Omental fat pad (tissue), 4 donors: ENCODE measurements at places on chromosomes 13 and 19.

DNA sequence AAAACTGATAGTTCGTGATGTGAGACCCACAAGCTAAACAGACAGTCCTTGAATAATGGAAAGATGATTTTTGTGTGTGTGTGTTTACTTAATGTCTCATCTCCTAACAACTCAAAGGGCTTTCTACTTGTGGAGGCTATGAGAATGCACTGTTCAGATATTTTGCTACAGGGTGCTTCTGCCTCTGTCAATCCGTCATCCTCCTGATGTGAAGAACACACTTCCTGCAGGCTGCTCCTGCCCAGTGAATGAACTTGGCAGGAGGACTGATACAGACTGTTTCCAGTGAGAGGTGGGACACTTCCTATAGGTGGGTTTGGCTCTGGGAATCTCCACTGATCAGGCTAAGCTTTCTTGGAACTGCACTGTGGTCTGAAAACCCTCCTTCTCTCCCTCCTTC is 168.4 kb upstream of the STARD13 start:
- DNase-seq: no peak

DNA sequence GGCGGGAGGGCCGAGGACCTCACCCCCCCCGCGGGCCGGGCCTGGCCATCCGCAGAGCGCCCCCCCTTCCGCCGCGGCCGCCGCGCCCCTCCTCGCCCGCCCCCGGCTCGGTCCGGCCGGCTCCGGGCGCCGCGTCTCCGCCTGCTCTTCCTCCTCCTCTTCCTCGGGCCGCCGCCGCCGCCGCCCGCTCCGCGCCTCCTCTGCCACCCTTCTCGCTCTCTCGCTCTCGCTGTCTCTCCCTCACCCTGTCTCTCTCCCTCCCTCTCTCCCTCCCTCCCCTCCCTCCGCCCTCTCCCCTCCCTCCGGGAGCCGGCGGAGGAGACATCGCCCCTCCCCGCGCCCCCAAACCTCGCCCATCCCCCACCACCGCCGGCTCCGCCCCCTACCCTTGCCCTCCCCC is at the start of gene SHANK1:
Gene SHANK1, minus strand, starts transcription at position 237 of the 400 bp plus-strand sequence. CDS start 2,883 bp downstream, outside the sequence.
- DNase-seq: no peak

- no peak for DNase-seq
These were observed 4.5 kb upstream of the SIGLEC9 start for GRCh38 chr19:51120160-51120559.

DNA sequence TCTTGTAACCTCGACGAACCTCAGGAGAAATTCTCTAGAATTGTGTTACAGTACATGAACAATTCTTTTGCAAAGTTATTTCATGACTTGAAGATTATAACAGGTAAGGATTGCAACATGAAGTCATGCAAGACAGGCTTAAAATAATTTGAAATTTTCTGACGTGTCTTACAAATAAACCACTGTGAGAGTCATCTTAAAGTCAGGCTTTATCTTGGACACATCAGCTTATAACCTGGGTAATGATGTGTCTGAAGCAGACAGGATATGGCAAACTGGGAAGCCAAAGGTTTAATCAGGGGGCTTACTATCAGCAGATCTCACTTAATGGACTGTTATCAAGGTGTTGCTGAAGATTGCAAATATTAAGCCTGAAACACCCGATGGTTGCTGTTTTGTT is 407.8 kb downstream of the KLF5 start:
- DNase-seq: no peak

- no peak for DNase-seq
These were observed 2.6 kb downstream of the HSH2D start for GRCh38 chr19:16146112-16146511.

DNA sequence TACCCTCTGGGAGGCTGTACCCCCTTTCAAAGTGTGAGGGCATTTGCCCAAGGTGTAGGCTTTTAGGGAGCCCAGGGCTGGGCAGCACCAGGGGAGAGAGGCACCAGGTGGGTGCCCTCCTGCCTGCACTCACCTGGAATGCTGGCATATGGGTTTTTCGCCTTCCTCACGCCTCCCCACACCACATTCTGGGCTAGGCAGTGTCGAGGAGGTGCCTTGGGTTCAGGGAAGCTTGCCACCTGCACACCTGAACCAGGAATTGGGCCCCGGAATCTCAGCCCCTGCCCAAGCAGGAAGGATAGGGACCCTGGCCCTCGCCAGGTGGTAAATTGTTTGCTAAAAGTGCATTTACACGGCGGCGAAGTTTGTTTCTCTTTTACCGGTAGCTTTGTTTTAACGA is 5.1 kb upstream of the TSHZ3 start:
- no peak for DNase-seq

DNA sequence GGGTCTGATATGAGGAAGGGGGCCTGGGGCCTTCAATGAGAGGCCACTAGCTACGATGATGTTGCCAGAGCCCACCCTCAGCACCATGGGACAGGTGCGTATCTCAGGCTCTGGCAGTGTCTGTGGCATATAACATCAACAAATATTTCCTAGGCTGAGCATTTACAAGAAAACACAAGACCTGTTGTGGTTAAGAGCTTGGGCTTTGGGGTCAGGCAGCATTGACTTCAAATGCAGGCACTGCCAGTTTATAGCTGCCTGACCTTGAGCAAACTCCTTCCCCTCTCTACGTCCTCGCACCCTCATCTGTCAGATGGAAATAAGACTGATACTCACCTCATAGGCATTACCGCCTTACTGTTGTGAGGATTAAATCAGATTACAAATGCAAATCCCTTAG is 156.0 kb downstream of the KATNAL1 start:
- no peak for DNase-seq

DNA sequence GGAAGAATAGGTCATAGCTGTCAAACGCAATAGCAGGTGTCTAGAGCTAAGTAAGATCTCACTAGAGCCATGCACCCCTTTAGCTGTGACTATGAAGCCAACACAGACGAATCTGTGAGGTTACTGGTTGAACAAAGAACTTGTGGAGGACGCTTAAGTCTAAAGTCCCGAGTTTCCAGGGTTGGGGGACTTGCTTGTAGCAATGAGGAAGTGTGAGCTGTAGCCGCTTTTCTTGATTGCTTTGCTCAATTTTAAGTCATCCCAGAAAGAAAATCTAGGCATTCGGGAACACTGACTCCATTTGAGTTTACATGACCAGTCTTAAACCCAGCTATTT is 1.6 kb downstream of the GPC5 start:
- DNase-seq: no peak

- DNase-seq: no peak
These were observed 19.8 kb downstream of the ZNF586 start for GRCh38 chr19:57789288-57789687.

DNA sequence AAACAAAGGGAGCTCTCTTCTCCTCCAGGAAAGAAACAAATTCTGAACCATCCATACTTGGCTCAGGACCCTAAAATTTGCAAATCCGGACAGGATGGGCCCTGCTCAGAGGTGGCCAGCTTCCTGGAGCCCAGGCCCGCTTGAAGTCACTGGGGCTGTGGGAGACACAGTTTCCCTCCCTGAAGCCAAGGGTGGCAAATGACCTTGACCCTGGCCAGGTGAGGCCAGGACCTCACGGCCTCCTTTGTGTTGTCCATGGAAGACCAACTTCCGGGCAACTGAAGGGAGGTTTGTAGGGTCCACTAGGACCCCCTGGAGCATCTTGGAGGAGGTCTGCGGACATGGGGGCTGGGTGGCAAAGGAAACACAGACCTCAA is 5.5 kb downstream of the NANOS3 start:
- no peak for DNase-seq

DNA sequence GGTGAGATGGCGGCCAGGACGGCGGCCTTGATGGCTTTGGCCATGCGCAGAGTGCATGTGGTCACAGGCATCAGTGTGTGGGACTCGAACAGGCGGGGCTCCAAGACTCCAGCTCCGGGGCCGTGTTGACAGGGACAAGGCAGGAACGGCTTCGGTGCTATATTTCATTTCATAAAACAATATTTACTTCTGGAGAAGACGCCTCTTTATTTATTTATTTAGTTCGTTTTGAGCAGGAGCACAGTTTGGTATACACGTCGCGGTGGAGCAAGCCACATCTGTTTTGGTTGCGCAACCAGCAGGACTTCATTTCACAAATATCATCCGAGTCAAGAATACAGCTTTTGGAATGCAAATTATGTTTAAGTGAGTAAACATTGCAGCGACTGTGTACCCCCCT is 166.7 kb upstream of the TSHZ3 start:
- DNase-seq: no peak

DNA sequence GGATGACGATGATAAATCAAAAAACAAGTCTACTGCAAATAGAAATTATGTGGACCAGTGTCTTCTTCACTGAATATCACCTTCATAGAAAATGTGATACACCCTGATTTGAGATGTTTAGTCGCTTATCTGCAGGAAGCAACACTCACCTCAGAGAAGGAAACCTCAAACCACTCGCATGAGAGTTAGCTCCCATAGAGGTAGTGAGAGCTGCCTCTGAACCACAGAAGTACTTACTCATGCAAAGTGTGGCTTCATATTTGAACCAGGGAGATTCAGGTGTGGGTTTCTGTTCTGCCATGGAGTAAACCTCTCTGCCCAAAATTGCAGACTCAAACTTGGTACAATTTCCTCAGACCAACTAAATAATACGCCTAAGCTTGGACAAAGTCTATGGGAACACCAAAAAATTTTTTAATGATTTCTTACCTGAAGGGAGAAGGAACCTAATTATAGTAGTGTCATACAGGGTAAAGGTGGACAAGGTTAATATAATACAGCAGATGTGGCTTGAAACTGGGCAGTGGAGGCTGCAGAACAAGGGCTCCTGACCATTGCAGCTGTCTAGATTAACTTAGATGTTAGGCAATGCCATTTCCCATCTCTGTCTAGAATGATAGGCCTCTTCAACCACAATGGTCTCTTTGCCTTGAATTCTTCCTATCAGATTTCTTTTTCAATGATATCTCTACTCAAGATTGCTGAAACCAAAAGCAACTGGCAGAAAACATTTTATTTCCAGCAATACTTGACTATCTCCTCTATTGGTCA is 29.6 kb upstream of the RCBTB2 start:
- no peak for DNase-seq

GRCh38 chr19:51701468-51702100 is 8.5 kb downstream of the SPACA6 start:
- DNase-seq: peak; percentile 18

DNA sequence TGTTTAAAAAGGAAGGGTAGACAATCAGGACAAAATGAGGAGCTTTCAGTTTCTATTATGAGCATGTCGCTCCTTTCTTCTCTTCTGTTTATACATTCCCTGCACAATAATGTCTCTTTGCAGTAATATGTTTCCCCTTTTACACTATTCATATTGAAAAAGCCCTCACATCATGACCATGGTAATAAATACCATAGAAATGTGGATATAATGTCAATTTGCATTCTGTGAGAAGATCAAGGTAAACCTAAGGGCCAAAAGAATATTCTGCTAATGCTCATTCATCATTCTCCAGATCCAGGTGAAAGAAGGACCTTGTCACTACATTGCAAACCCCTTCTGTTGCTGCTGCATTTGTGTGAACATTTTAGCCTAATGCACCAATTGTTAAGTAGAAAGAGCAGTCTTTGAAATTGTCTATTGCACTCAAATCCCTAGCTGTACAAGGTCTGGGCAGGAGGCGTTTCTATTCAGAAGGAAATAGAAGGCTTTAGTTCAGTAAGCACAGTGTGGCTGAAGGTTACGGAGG is 117.6 kb upstream of the SOX21 start:
- no peak for DNase-seq

GRCh38 chr19:30742406-30742938 is 370.3 kb downstream of the ZNF536 start:
- DNase-seq: no peak

DNA sequence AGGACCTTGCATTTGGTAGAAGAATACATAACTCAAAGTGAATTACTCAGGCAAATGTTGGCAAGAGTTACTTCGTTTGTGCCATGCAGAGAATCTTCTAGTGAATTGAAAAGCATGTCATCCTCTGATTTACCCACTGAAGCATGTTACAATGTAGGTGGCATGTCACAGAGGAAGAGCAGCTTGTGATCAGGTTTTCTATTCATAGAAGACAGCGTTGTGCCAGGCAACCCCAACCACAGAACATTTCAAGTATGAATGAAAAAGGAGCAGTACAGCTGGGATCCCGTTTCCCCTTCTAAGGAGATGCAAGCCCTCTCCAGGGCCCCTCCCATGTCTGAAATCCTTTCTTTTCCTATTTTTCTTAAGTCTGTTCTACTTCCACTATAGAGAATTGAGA is 6.0 kb upstream of the KATNAL1 start:
- DNase-seq: no peak

- DNase-seq: no peak
These were observed 225.8 kb downstream of the GGACT start for GRCh38 chr13:100362781-100363180.

GRCh38 chr19:40155749-40156265 is 35.4 kb upstream of the MAP3K10 start:
- DNase-seq: no peak

GRCh38 chr13:95323930-95324662 is 22.8 kb upstream of the ABCC4 start:
- DNase-seq: no peak

DNA sequence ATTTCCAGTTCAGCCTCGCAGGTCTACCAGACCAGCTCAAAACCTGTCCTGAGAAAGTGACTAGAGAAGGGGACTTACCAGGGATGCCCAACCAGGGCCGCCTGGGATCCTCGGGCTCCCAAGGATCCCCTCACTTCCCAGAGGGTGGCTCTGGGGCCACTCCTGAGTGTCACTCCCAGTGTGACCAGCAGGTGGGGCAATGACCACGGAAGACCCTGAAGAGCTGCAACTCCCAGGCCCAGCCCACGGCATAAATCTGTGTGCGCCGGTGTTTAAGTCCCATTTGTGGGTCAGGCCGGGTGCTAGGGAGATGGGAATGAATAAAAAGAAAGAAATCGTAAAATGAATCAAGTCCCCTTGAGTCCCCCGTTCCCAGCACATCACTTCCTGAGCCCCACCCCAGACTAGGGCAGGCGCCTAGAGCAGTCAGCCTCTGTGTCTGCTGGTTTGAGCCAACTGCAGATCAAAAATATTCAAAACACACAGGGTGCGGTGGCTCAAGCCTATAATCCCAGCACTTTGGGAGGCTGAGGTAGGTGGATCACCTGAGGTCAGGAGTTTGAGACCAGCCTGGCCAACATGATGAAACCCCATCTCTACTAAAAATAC is 10.7 kb downstream of the PTGIR start:
- DNase-seq: peak; percentile 87

DNA sequence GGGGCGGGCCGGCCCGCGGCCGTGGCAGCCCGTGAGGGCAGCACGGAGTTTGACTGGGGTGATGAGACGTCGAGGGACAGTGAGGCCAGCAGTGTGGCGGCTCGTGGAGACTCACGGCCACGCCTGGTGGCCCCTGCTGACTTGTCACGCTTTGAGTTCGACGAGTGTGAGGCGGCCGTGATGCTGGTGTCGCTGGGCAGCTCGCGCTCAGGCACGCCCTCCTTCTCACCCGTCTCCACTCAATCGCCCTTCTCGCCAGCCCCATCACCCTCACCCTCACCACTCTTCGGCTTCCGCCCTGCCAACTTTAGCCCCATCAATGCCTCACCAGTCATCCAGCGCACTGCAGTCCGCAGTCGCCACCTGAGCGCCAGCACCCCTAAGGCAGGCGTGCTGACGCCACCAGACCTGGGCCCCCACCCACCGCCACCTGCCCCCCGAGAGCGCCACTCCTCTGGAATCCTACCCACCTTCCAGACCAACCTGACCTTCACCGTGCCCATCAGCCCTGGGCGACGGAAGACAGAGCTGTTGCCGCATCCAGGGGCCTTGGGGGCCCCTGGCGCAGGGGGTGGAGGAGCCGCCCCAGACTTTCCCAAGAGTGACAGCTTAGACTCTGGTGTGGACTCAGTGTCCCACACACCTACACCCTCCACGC is 4.5 kb downstream of the CIC start:
- no peak for DNase-seq
